Epithelial cell of umbilical artery (primary cell): ENCODE measurements at places on chromosomes 16 and 17. TPM values are rescaled to one million over a fixed set of nuclear protein-coding genes. Genes with fewer than 3 reads are reported as not detected.

The TEX19 gene
- not detected in 2 replicates for total RNA-seq

The IFI35 gene
- 15.3 and 91.0 TPM in 2 replicates for total RNA-seq

The C16orf86 gene
- 3.5 and 6.8 TPM in 2 replicates for total RNA-seq

The HOXB5 gene
- under 0.01 and 0.61 TPM in 2 replicates for total RNA-seq

The TMEM238L gene
- not detected in 2 replicates for total RNA-seq
